Neural crest cell (in vitro differentiated cells): ENCODE measurements at places on chromosomes 5 and 9.

DNA sequence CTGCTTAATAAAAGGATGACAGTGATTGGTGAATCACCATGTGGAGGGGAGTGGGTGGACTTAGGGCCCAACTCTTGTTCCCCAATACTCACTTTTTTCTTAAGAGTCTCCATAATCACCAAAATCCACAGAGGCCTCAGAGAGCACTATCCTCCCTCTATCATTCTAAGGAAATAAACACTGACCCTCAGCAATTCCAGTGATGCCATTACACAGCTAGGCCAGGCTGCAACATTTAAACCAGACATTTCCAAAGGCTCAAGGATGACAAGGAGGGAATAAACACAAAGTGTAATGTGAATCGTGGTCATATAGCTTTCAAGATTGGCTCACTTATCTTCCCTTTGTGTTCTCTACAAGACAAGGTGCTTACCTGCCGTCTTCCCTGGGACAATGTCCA lies 2.4 kb upstream of the ARSI start:
- DNase-seq = no peak

DNA sequence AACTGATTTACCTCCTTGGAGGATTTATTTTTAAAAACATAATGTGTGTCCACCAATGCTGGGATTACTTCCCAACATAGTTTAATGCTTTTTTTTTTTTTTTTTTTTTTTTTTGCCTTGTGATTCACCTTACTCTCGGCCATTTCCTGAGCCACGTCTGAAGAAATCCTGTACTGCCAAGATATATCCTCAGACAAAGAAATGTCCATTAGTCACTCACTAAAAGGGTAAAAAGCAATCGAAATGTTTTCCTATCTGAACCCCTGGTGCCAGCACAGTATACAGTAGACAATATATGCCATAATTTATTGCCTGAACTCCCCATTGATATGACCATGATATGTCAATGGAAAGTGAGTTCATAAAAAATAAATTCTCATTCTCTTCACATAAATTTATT lies 344.1 kb downstream of the BNC2 start:
- DNase-seq = no peak

DNA sequence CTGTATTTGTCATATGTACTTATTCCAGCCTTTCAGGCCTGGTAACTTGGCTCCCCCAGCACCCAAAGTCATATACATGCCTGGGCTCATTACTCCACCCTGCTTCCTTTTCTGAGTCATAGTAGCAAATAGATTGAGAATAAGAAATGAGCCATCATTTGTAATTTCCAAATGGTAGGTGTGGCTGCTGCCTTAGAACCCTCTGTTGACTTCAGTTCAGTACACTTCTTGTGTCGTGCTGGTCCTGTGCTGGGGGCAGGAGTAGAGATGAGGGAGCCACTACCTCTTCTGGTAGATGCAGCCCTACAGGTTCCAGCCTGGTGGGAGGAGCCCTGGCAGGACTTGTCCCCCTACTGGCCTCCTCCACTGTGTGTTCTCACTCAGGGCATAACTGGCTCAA lies 11.1 kb downstream of the GM2A start:
- DNase-seq = no peak

DNA sequence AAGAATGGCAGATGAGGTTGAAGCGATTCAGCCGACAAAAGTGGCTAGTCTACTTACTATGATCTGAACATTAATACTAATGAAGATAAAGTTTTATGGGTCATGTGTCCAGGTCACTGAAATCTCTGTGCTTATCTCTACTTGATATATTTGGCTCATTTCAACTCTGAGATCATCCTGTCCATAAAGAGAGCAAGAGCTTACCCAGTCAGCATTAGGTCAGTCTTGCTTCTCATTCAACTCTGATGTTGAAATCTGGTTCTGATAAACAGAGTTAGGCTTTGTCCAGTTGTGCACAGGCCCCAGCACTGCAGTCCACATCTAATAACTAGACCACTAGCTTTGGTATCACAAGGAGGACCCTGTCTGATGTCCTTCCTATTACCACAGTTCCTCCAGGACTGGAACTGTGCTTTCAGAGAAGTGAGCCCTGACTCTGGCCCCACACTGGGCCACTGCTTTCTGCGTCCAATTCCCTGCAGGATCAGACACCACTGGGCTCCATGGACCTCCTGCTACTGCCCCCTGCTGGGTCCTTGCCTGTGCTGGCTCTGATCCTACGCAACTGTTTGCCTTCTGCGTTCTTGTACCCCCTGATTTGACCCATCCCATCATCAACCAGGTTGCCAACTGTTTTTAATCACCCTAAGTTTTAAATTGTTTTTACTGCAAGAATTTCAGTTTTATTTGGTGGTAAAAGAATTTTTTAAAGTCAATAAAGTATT lies 23.7 kb upstream of the FAM120A start:
- no peak for DNase-seq

- DNase-seq = no peak
Measured at GRCh38 chr5:133478199-133478985, 133.9 kb downstream of the FSTL4 start.

DNA sequence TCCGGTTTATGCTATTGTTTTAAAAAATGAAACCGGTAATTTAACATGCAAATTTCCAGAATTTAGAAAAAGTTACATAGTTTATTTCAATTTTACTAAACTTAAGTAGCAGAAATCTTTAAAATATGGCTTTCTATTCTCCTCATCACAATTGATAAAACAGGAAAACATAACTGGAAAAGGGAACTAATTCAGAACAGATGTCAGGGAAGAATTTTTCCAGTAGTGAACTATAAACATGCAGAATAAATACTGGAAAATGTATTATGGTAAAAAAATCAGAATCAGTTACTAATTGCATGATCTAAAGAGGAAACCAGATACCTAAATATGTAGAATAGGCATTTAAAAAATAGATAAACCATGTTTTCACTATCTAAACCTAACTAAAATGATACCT lies 7.3 kb upstream of the NR4A3 start:
- DNase-seq = no peak

DNA sequence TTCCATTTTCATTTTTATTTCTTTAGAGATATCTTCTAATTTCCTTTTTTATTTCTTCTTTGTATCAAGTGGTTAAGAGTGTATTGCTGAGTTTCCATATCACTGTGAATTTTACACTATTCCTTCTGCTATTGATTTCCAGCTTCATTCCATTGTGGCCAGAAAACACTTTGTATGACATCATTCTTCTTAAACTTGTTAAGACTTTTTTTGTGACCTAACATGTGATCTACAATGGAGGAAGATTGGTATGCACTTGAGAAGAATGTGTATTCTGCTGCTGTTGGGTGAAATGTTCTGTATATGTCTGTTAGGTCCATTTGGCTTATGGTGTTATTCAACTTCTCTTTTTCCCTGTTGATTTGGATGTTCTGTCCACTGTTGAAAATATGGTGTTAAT lies 274.2 kb upstream of the PUM3 start:
- DNase-seq = no peak

GRCh38 chr9:114404531-114404930 lies 16.7 kb upstream of the AKNA start:
- no peak for DNase-seq

DNA sequence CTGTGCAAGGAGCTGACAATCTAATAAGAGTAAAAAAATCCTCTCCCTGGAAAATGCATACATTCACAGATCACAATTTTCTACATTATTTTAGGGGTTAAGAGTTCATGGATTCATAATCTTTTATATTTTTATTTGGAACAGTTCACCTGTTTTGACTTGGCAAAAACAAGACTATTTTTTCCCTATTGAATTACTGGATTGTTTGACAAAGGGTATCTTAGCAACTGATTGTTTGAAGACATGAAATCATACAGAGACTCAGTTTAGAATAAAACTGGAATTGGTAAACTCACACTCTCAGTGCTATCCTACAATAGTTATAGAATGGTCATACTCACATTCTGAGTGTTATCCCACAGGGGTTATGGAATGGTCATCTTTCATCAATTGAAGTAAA lies 358.2 kb upstream of the PTGER4 start:
- DNase-seq = no peak

DNA sequence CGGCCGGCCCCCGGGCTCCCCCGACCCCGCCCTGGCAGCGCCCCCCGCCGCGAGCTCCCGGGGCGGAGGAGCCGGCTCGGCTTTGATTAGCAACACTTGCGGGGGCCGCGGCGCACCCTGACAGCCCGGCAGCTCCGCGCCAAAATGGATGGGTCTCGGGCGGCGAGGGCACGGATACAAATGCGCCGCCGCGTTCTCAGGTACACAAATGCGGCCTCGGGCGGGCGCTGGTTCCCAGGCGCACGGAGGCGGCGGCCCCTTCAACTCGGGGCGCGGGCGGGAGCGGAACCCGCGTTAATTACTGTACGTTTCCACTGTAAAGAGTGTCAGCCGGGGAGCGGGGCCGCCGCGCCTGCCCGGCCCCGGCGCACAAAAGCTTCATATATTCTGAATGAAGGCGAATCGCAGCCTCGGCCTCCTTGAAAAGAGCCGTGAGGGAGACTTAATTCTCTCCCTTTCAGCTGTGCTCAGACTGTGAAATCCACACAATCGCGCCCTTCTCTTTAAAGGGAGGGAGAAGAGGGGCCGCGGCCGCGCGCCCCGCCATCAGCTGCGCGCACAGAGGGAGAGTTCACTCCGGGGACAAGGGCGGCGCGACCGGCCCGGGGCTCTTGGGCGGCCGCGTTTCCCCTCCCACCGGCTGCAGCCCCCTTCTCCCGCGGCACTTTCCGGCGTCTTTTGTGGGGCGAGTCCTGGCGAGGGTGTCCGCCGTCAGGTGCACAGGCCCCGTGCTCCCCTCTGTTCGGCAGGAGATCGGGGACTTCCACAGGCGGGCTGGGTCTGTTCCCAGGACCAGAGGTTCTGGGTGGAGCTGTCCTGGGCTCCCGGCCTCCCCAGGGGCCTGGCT lies 27.0 kb downstream of the MSX2 start:
- peak; percentile 43 for DNase-seq

DNA sequence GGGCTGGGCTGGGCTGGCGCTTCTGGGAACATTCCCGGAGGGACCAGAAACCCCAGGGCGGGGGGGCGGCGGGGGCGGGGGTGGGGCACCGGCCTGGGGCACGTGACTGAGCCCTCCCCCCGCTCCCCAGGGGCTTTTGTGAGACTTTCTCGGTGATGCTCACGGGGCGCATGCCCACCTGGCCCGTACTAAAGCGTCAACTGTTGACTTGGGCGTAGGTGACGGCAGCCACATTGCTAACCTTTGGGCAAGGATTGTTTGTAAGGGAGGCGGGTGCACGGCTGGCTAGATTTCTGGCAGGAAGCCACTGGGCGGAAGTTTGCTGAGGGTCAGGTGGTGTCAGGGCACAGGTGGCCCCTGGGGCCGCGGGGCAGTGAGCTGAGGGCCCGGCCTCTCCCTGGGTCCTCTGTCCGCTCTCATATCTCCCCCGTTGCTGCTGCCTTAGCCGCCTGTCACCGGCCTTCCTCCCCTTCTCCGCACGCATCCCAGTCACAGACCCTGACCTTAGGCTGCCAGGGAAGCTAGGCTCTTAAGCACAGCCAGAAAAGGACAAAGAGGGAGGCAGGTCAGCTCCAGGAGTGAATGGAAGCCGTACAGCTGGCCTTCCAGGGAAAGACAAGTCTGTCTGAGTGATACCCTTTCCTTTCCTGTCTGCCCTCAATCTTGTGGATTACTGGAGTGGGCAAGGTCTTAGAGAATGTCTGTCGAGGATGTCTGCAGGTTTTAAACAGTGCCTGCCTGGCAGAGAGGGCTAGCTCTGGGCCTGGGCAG lies 812 bp downstream of the CACFD1 start:
- DNase-seq = no peak

DNA sequence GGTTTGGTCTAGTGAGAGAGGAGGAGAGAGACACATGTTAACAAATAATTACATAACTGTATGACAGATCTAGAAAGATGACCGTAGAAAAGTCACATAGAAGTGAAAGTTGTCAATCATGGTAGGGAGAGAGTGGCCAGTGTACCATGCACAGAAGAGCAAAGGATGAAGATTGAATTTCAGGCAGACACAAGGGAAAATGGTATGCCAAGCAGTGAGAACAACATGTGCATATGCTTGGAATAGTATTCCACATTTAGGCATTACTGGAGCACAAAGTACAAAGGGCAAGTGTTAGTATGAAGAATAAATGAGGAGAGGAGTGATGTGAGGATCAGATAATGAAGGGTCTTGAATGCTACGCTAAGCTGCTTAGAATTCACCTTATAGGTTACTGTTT lies 20.3 kb downstream of the GRIN3A start:
- DNase-seq = no peak

GRCh38 chr5:169433221-169433651 lies 132.3 kb upstream of the SLIT3 start:
- DNase-seq = no peak

DNA sequence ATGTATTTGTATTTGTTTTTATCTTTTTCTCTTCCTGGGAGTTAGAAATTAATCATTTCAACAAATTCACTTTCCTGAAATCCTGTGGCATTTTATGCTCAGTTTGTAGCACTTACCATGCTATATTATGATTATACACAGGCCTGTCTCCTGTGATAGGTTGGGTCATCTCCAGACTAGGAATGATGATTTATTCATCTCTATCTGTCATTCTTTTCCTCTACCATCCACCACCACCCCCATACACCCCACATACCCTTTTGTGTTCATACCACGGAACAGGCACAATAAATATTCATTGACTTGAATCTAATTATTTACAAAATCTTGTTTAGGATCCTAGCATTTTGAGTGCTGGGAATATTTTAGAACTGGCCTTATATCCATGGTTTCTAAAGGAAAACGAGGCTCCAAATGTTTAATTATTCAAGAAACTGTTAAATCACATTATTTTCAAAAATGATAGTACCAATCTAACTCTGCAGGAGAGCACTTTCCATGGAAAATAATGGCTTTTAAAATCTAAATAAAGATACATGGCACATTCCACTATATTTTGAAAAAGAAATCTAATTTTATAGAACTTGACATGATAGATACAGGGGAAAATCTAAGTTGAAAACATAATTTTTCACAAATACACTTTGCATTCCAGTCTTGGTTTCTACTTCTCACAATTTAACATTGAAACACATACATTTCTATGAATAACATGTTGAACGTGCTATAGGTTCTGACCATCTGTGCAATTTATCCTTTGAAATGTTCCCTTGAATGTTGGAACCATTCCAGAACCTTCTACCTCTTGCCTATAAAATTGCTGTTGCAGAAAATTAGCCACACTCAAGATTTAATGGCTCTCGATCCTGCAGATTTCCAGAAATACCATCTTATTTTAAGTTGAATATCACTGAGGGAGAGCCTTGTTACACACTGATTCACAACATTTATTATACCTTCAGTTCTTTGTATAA lies 89.3 kb downstream of the STARD4 start:
- DNase-seq = no peak

GRCh38 chr9:134502266-134502791 lies 139.3 kb upstream of the COL5A1 start:
- DNase-seq = no peak

GRCh38 chr9:135306699-135307098 lies 172.9 kb upstream of the PPP1R26 start:
- DNase-seq = no peak

- DNase-seq = no peak
Measured at GRCh38 chr9:121871431-121872025, 220.1 kb downstream of the DAB2IP start.
